ENCODE measurements at places on chromosomes 4 and X. TPM values are rescaled to one million over a fixed set of nuclear protein-coding genes. Genes with fewer than 3 reads are reported as not detected.

DNA sequence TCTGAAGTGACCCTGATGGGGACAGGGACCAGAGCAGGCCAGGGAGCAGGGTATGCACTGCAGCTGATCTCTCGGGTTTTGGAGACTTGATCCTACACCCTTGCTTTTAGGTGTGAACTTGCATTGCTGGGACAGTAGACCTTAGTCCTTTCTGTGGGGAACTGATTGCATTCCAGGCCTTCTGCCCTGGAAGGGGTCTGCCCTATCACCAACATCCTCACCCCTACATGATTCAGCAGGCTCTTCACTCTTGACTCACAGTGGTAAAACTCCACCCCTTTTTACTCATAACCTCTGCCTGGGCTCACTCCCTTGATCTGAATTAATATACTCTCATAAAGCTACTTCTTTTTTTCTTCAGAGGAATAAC is 6.6 kb upstream of the DDX60L start:
- peak; percentile 51 for DNase-seq

DNA sequence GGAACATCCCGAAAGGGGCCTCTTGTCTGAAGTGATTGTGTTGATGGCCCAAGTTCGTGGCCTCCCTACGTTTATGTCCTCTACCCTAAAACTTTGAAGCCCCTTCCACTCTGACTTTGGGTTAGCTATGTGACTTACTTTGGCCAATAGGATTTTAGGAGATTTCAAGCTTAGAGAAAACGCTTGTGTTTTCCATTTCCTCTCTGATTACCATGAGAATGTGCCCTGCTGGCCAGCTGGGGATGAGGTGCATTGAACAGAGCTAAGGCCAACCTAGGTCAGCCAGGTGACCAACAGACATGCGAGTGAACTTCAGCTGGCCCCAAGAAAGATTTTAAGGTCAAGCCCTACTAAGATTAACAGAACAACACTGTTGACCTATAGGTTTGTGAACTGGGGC is 82.4 kb downstream of the SLC2A9 start:
- DNase-seq, result no peak

DNA sequence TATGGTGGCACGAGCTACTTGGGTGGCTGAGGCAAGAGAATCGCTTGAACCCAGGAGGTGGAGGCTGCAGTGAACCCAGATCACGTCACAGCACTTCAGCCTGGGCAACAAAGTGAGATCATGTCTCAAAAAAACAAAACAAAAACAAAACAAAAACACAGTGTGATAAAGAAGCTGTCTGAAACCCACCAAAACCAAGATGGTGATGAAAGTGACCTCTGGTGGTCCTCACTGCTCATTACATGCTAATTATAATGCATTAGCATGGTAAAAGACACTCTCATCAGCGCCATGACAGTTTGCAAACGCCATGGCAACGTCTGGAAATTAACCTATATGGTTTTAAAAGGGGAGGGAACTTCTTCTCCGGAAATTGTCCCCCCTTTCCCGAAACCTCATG is 29.4 kb upstream of the OPHN1 start:
- no peak for DNase-seq

DNA sequence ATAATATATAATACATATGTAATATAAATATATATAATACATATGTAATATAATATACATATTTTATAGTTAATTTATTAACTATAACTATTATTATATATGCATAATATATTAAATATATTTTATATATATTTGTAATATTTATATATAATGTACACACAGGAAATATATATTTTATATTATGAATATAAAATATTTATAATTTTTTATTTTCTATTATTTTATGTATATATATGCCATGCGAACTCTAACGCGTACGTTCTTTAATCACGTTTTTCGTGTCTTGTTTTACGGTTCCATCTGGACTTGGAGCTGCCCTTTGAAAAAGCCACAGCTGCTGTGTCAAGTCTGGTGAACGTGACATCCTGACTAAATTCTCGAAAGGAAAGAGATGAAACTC is 332.1 kb downstream of the ASMT start:
- DNase-seq, result no peak

Gene RPS6KA3
- total RNA-seq, result 43.8 TPM

DNA sequence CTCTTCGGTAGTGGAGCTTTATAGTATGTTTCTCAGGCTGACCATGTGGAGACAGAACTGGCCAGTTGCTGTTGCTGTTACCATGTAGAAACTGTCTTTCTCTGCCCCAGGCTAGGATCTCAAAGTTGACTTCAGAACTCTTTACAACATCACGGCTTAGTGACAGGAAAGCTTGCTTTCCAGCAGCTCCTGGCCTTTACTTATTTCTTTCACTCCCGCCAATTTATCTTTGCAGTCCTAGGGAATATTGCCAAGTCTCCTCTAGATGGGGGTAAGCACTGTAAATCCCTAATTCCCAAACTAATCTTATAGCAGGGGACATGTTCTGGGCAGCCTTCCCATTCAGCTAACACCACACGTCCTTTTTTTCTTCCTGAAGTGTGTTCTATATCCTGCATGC is 631.6 kb downstream of the SPRY1 start:
- DNase-seq, result no peak

Gene SOX3
- not detected for total RNA-seq

DNA sequence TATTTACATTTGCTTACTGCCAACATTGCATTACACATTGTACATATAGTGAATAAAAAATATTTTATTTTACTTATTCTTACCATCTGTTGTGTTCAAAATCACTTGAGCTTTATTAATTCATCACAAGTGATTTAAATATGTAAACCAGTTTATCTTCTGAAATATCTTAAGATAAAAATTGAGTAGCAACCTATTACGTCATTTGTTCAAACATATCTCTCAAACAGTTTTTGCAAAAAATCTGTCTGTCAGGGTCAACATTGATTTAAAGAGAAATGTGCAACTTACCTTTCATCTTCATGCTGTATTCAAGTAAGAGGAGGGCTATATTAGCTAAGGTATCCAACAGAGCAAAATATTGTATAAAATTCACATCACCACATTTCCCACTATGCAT is 610.1 kb downstream of the PCDH19 start:
- DNase-seq, result no peak

DNA sequence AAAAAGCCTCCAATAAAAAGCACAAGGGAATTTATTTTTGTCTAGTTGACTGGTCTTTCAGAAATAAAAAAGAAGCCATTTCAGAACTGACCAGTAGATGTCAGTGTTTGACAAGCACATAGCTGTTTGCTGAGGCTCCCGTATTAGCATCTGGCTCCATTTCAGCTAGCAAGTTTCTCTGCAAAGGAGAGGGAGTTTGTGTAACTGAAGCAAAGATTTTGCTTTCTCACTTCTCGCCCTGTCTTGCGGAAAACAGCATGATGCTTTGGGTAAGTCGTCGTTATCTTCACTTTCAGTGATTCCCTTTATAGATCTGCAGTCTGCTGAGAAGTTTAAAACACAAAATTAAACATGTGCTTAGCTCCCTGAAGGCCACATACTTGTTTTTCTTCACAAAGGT is 85.5 kb downstream of the CT47B1 start:
- DNase-seq, result no peak

DNA sequence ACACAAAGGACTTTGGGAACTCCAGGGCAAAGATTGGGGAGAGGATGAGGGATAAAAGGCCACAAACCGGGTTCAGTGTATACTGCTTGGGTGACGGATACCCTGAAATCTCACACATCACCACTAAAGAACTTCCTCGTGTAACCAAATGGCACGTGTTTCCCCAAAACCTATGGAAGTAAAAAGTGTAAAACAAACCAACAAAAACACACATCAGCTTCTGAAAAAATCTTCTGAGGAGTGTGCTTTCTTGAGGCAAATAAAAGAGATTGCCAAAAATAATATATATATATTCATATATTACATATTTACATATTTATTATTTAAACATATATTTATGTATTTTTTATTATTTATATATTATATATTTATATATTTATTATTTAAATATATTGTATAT is 3.9 kb downstream of the P2RY8 start:
- DNase-seq, result no peak

Gene IRS4
- total RNA-seq, result not detected

Gene ADAM29
- total RNA-seq, result not detected

Gene NHS
- 2.6 TPM for total RNA-seq

- no peak for DNase-seq
Measured at GRCh38 chr4:141169391-141169790, 36.1 kb upstream of the RNF150 start.

Gene FGFR3
- total RNA-seq, result 13.8 TPM

DNA sequence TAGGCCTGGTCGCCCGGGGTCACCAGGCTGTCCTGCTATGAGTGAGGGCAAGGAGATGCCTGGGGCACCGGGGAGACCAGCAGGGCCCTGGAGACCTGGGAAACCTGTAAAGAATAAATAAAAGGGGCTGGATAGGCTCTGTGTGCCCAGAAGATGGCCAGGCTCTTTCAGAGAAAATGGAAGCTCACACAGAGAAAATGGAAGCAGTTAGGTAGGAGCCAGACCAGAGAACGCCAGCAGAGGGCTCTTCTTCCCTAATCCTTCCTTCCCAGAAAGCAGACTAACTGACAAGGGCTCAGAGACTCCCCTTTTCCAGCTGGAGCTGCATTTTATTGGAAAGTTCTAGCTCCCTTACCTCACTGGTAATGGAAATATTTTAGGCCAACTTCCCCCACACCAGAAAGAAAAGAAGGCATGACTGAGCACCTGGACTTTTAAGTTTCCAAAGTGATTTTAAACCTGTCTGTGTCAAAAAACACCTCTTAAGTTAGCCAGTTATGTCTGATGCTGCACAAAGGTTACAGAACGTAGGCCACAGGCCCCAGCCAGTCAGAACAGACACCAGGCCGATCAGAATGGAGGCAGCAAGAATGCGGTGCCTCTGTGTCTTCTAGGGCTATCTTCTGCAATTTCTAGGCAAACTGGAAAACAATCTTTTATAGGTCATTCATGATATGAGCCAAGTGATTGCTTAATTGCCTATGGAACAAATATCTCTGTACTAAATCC is 74.0 kb downstream of the ATG4A start:
- DNase-seq, result peak; percentile 10

Gene TENM3
- 90.5 TPM for total RNA-seq

DNA sequence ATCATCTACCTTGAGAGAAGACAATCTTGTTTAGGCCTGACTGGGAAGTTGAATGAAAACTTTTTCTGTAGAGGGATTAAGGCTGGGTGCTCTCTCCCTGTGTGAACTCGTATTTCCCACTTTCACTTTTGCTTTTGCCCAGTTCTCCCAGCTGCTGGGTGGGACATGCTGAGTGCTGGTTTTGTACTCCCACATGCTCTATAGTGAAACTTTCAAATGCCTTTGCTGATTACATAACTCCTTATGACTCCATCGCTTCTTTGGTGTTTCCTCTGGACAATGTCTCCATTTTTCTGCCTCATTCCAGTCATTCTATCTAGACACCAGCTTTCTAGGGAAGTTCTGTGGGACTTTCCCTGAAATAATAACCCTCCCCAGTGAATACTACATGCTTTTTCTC is 100.5 kb downstream of the CLNK start:
- peak; percentile 46 for DNase-seq

GRCh38 chrX:24805201-24805600 is 111.5 kb downstream of the POLA1 start:
- DNase-seq, result no peak

Gene DCX
- total RNA-seq, result not detected

Gene GPR78
- total RNA-seq, result 4.6 TPM

Gene CTAG2
- not detected for total RNA-seq

Gene ZNF182
- total RNA-seq, result 3.9 TPM

DNA sequence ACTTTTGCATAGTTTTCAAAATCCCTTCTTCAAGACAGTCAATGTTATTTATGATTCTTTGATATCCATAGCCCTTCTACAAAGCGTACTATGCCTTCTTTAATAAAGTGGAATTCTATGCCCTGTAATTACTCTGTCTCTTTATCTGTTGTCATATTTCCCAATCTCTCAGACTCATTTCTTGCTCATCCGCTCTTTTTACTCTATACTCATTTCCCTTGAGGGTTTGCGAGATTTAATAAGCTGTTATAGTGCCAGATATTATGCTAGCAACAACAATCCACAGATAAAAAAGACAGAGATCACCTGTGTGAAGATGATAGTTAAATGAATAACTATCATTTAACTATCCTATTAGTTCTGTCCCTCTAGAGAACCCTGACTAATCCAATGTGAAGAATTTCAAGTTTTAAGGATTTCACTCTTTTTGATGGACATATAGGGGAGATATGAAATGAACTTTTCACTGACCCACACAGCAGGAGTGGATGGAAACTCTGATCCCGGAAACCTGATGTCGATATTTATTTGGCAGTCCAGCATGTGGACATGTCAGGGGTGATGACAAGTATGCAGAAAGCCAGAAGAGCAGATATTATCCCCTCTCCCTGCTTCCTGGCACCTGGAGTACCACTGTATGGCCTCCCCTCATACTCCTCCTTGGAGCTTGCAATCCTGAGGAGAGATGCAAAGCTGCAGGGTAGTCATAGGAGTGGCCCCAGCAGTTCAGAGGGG is 49.7 kb downstream of the TMEM156 start:
- DNase-seq, result no peak
